Central memory CD4-positive, alpha-beta T cell (primary cell): ENCODE measurements at places on chromosomes 7 and 10.

DNA sequence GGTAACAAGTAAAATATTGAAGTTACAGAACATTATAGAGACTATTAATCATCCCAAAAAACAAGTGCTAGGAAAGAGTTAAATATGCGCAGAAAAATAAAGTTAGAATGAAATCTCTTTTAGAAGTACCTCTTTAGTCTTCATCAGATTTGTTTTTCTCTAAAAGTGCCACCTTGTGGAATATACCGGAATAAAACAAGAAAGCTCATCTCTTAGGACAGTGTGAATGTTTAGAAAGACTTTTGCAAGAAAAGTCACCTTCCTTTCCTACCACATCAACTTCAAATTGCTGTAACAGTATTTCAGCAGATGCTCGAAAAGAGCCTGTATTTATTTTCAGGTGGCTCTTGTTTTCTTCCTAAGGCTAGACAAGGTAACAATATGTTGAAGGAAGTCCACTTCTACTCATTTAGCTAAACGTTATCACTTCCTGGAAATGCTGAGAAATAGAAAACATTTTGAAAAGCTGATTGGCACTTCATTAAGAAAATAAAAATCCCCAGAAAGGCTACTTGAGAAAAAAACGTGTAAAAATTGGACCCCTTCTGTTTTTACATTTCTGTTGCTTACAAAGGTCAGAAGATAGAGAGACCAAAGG is 19.8 kb upstream of the FAM133B start:
- peak; percentile 13 for DNase-seq

GRCh38 chr10:69351589-69351988 is 65.1 kb downstream of the TACR2 start:
- no peak for DNase-seq

GRCh38 chr10:50248062-50248461 is 3.3 kb downstream of the ASAH2 start:
- no peak for DNase-seq

DNA sequence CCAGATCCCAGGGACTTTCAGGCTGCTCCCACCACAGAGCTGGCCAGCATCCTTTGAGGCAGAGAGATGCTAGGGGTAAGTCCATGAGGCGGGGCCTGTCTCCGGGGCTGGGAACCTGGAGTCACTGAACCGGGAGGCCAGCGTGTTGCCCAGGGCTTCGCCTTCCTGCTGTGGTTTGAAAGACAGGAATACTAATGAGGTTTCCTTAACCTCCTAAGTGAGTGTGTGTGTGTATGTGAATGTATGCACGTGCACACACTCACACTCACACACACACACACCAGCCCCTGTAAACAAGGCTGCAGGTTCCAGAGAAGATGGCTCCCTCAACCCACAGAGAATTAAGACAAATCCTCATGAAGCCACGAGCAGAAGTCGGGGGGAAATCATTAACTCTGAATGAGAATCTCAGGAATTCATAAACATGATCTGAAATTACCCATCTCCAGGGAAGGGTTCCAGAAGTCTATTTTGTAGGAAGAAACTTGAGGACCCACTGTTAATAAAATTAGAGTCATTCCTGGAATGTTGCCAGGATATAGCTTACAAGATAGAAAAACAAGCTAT is 20.3 kb upstream of the PFKP start:
- DNase-seq, result no peak

- no peak for DNase-seq
Observed at GRCh38 chr10:52672880-52673279, 99.7 kb downstream of the MBL2 start.

- no peak for DNase-seq
Observed at GRCh38 chr10:129171812-129172211, 295.2 kb upstream of the MGMT start.

- DNase-seq, result no peak
Observed at GRCh38 chr7:69738396-69738951, 140.2 kb downstream of the AUTS2 start.

DNA sequence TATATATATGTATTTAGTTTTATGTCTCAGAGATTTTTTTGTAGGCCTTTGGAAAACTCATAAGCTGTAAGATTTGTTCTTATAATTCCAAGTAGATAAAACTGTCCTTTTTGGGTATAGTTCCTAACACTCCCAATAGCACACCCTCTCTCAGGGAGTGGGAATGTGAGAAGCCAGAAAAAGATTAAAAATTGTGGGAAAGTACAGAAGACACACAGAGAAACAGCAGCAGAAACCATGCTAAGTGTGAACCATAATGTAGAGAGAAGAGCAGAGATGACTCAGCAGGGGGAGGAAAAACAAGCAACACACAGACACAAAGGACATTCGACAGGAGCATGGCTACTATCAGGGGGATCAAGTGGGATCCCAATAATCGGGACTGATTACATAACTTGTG is 401.6 kb downstream of the MAGI2 start:
- no peak for DNase-seq

DNA sequence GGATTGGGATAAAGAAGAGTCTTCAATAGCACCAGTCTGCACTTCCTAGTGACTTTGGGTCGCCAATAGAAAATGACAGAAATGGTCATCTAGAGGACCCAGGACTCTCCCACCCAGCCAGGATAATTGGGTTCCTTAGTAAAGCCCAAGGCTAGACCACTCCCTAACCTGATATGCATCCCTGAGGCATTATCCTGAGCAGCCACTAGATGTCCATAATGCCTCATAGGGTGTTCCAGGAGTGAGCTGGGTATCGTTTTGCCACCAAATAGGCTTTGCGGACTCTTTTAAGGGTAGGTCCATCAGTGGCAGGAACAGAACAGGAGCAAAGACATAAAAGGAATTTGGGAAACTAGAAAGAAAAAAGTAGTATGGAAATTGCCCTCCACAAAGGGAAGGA is 4.5 kb upstream of the LRRC4 start:
- no peak for DNase-seq

- DNase-seq, result no peak
Observed at GRCh38 chr10:132381741-132382140, 15.3 kb upstream of the PWWP2B start.

DNA sequence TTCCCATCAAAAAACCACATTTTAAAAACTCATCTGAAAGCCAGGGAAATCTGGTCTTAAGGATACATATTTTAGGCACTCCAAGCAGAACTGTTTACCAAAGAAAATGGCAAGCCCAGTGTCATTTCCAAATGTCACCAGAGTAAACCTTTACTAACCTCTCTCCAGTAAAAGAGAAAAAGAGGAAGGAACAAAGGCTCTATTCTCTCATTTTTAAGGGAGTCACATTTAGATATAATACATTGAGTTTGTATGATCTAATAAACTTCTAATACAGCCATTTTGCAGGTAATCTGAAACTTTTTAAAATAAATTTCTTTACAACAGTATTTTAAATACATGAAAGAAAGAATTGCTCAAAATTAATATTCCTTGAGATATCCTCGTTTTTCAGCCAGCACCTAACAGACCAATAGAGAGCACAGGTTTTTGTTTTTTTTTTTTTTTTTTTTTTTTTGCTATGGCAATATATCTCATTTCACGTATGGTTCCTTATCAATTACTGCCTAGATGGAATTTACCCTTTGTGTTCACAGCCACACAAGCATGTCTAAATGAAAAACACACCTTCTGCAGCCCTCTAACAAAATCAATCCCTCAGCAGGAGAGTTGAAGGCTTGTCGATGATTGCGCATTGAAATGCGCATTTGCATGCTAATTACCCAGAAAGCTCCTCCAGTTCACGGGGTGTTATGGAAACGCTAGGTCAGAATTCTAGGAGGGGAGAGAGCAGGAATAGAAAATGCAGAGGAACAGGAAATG is 39.8 kb upstream of the MSRB2 start:
- DNase-seq, result no peak

GRCh38 chr7:122846591-122846990 is 39.7 kb downstream of the CADPS2 start:
- DNase-seq, result no peak

DNA sequence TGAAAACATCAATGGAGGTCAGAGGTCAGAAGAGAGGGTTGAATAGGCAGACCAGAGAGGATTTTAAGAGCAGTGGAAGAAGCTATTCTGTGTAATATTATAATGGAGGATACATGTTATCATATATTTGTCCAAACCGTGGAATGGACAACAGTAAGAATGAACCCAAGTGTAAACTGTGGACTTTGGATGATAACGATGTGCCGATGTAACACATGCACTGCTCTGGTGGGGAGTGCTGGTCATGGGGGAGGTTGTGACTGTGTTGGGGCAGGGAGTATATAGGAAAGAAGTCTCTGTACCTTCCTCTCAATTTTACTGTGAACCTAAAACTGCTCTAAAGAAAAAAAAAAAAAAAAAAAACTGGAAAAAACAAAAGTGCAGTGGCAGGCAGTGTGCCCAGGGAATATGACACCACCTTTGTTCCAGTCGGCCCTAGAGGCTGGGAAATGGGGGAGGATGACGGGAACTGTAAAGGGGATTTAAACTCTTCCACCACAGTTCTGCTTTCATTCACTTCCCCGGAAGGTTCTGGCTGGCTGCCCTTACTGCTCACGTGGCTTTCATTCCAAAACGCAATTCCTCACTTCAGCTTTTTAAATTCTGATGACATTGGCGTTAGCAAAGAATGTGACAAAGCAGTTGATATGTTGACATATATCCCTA is 113.7 kb upstream of the ANKRD1 start:
- no peak for DNase-seq

DNA sequence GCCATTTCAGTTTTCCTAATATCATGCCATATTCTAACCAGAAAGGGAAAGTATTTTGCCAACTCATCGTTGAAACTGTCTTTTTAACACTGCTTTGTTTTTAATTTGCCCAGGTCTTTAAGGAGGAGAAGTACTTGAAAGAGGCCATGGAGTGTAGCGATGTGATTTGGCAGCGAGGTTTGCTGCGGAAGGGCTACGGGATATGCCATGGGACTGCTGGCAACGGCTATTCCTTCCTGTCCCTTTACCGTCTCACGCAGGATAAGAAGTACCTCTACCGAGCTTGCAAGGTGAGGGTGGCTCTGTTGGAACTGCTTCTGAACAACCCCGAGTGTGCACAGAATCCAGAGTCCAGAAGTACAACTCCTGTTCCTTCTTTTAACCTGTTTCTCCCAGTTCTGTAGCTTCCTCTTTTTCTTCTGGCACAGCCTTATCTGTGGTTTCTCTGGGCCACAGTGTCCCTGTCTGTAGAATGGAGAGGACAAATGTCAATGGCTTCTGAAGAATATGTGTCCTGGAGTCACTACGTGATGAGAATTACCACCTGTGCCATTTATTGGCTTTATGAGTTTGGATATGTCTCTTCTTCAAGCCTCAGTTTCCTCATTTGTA is 60.1 kb downstream of the LANCL2 start:
- DNase-seq, result no peak
